Activated T-cell treated with anti-CD3 and anti-CD28 coated beads for 1 hour (primary cell): ENCODE measurements at places on chromosomes 1 and 21.

- no peak for DNase-seq
Observed at GRCh38 chr1:21663951-21664805, 5.0 kb downstream of the RAP1GAP start.

DNA sequence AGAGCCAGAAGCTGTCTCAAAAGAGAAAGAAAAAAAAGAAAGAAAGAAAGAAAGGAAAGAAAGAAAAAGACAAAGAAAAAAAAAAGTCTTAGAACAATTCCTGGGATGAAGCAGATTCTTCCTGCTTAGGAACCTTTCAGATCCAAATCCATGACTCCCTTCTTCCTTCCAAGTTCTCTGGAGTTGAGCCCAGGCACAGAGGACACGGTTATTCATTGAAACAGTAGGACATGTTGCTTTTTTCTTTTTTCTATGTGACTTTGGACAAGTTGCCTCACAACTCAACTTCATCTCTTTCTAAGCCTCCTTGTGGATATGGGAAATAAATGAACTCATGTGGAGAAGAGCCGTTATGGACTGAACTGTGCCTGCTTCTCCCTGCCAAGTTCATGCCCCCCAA, 14.7 kb upstream of the TNFRSF8 start:
- no peak for DNase-seq

GRCh38 chr1:172456344-172456769, 12.5 kb upstream of the PIGC start:
- DNase-seq, result no peak

DNA sequence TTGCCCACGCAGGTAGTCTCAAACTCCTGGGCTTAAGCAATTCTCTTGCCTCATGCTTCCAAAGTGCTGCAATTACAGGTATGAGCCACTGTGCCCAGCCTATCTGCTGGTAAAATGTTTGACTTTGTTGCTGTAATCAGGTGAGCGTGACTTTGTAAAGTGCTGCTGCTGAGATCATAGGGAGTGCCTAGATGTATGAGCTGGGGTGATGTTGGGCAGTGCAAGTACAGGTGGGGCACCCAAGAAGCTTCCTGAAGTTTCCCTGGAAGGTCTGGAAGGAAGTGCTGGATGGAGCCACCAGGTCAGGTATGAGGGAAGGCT, 43.1 kb downstream of the KIF21B start:
- DNase-seq, result no peak

DNA sequence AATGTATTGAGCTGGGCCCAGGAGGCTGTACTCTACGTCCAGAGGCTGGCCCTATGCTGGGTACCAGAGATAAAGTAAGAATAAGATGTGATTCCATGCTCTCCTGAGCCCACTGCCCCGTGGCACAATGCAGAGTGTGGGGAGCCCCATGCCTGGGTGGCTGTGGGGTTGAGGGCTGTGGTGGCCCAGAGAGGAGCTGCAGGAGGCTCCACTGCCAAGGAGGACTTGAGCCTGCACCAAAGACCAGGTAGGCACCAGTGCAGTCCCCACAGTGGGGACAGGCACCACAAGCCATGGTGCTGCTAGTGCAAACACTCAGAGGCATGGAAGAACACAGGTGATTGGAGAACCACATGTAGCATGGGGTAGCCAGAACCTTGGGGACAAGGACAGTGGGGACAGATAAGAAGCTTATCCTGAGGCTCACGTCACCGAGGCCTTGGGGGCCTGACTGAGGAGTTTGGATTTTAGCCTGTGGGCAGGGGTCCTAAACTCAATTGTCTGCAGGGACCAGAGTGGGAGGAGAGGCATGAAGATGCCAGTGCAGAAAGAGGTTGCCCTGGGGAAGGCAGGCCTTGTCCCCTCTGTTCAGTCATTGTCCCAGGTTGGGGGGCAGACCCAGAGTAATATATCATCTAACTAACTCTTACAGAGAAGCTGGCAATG, 21.9 kb upstream of the EPS8L3 start:
- DNase-seq, result no peak

DNA sequence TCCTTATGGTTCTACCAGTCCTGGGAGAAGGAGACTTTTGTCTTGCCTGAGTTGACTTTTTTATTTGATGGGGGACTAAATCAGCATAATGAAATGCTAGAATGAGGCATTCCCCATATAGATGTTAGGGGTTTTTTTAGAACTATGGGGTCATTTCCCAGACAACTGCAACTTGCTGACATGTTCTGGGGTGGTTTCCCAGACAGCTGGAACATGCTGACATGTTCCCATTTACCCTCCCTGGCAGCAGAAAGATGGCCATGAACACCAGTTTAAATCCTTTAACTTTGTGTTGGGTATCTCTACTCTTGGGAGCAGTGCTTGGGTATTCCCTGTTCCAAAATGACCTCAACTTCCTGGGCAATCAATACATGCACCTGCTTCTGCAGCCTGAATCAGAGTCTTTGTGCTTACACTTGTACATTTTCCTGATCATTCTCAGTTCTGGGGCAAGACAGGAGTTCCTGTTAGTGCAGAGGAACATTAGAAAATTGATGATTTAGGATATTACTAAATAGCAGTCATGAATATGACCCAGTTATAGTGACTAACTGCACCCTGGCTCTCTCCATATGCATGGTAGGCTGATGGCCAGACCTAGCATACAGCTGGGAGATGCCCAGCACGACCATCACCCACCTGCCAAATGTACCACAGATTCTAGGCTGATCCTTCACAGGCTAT, 75.4 kb upstream of the CD5L start:
- no peak for DNase-seq

DNA sequence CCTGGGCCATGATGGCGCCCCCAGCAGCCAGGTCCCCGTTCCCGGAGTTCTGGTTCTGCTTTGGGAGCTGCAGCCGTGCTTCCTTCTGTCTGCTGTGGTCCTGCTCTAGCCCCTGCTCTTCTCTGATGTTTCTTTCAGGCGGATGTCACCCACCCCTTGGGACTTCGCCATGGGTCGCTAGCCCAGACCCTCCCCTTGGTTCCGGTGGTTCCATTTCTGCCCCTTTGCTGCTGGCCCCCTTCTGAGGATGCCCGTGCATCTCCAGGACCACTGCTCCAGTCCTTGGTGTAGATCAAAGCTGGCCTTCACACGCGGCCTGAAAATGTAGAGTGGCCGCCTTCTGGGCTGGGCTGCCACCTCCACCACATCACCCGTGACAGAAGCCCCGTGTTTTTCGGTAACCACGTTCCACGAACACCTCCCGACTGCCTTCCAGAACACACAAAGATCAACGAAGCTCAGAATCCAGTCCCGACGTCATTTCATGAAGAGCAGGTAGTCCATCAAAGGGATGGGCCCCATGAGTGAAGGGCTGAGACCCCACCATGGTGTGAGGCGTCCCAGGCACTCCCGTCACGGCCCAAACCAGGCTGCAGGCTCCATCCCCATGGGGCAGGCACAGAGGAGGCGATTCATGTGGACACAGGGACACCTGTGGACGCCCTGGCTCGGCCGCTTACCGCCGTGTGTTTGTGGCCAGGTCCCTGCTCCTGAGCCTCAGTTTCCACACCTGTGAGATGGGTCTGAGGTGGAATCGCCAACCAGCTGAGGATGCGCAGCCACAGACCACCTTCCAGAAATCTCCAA, 24.4 kb downstream of the KRTAP10-1 start:
- no peak for DNase-seq

- no peak for DNase-seq
Observed at GRCh38 chr21:16195538-16195910, 465.7 kb downstream of the USP25 start.

- DNase-seq, result peak; percentile 62
Observed at GRCh38 chr1:41432481-41433280, 51.8 kb downstream of the EDN2 start.

GRCh38 chr1:26701266-26701994, 5.6 kb downstream of the ARID1A start:
- no peak for DNase-seq

- no peak for DNase-seq
Observed at GRCh38 chr1:114107474-114108435, 45.9 kb downstream of the SYT6 start.

- no peak for DNase-seq
Observed at GRCh38 chr1:215647738-215648137, 80.6 kb downstream of the KCTD3 start.

DNA sequence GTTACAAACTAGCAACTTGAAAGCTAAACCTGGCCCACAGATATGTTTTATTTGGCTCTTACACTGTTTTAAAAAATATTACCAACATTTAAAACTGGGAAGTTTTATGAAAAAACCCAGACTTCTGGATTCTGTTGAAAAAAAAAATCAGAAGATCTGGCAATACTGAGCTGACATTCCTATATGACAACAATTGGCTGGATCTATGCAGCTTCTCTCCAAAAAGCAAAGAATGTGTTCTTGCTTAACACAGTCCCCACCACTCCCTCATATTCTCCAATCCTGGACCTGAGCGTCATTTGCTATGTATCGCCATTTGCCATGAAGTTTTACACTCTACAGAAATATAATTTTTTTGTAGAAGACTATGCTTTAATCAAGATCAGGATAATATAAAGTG, 859.6 kb downstream of the LTN1 start:
- DNase-seq, result no peak

GRCh38 chr1:205317311-205317917, 4.1 kb downstream of the NUAK2 start:
- DNase-seq, result no peak

DNA sequence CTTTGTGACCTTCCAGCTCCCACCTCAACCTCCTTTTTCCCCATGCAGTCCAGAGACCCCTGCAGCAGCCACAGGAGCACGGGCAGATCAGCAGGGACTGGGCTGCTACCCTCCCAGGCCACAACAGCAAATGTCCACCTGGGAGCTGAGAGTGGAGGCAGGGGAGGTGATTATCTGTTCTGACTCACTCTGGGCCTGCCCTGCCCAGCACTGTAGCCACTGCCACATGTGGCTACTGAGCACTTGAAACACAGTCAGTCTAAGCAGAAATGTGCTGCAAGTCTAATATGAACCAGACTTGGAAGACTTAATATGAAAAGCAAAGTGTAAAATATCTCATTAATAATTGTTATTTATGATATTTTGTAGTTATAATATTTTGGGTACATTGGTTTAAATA, 148.9 kb upstream of the VANGL1 start:
- DNase-seq, result no peak

GRCh38 chr1:160204526-160205241, 500 bp upstream of the PEA15 start:
- no peak for DNase-seq

- DNase-seq, result no peak
Observed at GRCh38 chr1:67135354-67135753, 584 bp upstream of the C1orf141 start.

DNA sequence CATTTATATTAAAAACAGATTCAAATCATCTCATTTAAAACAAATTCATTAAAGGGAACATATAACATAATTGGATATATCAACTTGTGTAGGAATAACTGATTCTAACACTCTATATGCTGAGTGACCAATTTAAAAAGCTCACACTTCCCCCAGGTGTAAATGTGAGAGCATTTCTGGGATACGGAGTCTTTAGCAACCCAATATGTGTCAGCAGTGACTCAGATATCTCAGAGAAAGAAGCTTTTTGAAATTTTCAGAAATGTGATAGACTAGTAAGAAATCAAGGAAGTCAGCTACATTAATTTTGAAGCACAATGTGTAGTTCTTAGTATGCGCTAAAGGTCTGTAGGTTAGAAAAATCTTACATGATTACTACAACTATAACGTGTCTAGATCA, 87.9 kb upstream of the SERTAD4 start:
- DNase-seq, result no peak

DNA sequence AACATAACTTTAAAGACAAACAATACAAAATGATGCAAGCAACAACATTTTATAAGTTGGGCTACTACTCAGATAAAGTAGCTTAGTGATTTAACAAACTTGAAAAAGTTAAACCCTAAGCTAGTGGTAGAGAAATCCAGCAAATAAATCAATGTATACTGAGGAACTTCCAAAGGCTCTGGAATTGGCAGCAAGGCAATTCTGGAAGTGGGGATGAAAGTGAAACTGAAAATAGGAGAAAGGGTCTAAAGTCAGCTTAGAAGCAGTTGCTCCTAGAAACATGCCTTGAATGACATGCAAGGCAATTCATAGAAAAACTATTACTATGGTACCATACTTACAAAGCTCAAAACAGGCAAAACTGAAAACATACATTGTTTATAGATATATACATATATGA, 90.0 kb upstream of the CAMK1G start:
- no peak for DNase-seq

GRCh38 chr1:25799935-25800702, at the start of gene SELENON:
Gene SELENON, plus strand, starts transcription at chr1:25800193. Its CDS starts 38 bp downstream, at chr1:25800231.
- no peak for DNase-seq

DNA sequence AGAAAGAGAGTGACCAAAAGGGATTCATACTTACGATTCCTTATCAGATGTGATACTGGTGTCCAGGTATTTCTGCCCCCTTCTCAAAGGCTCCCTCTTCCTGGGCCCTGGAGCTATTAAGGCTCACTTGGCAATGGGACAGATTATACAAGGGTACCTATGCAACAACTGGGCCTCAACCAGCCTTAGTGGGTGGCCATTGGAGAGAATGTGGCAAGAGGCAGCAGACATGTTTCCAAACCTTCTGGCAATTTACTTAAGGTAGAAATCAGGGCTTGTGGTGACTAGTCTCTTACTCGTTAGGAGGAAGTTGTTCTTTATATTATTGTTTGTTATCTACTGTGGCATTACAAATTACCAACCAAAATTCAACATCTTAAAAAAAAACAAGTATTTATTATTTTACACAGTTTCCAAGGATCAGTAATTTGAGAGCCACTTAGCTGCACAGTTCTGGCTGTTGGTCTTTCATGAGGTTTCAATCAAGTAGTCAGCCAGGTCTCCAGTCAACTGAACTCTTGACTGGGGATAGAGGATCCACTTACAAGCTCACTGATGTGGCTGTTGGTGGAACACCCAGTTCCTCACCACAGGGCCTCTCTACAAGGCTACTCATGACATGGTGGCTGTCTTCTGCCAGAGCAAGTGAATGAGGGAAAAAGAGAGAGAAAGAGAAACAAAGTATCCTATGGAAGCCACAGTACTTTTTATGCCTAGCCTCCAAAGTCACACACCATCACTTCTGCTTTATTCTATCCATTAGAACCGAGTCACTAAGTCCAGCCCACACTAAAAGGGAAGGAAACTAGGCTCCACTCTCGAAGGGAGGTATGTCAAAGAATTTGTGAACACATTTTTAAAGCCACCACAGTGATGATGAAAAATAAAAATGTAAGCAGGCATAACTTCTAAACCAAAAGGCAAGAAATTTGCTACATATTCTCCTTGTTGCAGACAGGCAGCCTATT, 10.7 kb downstream of the ZNF648 start:
- DNase-seq, result no peak

- no peak for DNase-seq
Observed at GRCh38 chr1:222818171-222818570, 3.3 kb downstream of the DISP1 start.
